ENCODE measurements at places on chromosomes 16 and 17.
A peak's percentile ranks its signal among the peaks of the same experiment; 100 is the strongest.

- no peak for DNase-seq
These were observed 66.3 kb downstream of the CCT6B start for GRCh38 chr17:34894964-34895363.

GRCh38 chr16:63037761-63038396 is 1001.6 kb upstream of the CDH8 start:
- no peak for DNase-seq

- no peak for DNase-seq
These were observed 46.4 kb downstream of the SLC47A1 start for GRCh38 chr17:19579867-19580565.

DNA sequence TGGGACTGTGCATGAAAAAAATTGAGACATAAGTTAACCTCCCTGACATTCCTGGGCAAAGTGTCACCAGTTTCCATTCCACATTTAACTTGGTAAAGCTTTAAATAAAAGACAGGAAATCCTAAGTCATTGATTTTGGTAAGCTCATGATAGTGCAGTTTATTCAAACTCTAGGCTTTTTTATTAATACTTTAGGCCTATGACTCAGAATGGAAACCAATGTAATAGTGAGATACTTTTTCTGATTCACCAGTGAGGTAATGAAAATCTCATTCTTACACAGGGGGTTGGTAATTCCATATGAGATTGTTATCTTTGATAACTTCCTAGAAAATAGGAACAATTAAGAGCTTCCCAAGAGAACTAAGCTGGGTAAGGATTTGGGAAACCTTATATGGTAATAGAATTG is 91.1 kb downstream of the NLK start:
- DNase-seq = no peak

DNA sequence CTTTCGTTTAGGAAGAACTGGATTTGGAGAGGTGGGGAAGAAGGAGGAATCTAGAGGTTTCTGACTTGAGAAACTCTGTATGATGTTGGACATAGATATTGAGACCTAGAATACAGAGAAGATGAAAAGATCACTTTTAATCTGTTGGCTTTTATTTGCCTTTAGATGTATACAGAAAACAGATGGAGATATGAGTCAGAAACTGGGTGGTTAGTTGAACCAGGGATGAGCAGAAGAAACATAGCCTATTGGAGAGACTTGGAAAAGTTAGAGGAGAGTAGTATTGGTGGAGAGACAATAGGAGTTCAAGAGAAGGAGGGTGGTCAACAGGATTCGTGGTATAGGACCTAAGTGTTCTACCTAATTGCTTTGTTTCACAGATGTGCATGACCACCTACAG is 5.1 kb downstream of the PHAF1 start:
- DNase-seq = no peak

DNA sequence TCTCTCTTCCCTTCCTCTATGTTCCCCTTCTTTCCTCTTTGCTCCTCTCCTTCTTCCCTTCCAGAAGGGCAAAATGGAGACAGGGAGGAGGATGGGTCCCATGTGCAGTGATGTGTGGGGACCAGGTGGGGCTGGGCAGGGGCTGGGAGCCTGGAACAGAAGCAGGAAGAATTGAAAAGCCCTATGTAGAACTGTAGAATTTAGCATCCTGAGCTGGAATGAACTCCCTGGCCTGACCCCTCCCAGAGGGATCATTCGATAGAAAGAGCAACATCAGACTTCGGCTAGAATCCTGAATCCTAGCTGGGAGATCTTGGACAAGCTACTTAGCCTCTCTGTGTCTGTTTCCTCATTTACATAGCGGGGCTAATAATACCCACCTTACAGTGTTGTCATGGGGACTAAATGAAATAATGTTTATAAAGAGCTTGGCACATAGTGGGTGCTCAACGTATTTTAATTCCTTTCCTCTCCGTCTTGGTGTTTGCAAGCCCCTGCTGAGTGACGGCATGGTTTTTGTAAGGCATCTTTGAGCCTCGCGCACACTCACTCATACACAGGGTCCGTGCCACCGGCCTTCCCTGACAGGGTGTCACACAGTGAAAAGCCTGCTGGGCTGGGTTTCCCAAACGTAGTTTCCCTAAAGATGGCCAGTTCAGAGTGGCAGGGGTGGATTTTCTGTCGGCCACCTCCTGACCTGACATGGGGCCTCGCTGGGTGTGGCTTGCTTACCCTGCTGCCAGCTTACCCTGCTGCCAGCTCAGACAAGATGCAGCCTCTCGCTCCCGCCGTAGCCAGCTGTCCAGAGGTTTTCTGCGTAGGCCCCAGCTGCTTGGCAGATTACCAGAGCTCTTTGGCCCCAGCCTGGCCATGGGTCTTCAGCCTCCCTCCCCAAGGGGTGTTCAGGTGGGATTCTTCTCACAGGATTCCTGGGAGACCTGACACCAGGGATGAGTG is 6.1 kb upstream of the ARHGAP23 start:
- DNase-seq = no peak

DNA sequence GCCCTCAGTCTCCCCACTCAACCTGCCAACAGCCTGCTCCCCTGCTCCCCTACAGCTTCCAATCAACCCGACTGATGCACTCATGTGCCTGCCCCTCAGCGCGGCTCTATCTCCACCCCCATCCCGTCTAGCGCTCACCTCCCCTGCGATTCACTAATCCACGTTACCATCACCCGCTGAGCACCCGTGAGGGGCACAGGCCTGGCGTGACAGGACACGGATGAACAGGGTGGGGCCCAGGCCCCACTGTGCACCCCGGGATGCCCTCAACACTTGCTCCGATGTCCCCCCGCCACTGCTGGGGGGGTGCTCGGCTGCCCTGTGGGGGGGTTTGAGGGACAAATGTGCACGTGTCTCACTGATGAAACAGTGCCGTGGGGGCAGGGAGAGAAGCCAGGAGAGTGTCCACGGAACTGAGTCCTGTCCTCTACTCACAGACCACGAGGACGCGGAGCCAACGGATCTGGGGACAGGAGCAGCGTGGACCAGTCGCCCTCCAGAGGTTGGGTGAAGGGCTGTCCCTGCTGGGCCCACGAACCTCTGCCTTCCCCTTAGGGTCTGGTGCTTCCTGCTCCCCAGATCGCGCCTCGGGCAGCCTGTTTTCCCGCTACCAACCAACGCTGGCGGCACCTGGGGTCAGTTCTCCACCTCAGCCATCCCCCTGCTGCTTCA is 66.7 kb downstream of the RPH3AL start:
- DNase-seq = no peak

DNA sequence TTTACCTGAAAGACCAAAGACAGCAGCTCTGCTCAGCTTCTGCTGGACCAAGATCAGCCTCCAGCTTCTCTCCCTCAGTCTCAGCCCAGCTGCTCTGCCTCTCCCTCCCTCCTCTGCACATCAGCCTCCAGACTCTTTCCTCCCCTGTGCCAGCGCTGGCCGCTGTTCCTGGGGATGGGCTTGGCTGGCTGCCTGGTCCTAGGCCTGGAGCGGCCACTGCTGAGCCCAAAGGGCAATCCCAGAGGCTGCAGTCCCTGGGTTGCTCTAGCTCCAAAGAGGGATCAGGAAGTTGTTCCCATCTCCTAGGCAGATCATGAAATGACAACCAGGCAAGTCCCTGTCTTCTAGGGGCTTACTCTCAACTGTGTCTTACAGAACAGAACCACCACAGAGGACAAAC is 31.3 kb downstream of the DCUN1D3 start:
- DNase-seq = peak; percentile 77

DNA sequence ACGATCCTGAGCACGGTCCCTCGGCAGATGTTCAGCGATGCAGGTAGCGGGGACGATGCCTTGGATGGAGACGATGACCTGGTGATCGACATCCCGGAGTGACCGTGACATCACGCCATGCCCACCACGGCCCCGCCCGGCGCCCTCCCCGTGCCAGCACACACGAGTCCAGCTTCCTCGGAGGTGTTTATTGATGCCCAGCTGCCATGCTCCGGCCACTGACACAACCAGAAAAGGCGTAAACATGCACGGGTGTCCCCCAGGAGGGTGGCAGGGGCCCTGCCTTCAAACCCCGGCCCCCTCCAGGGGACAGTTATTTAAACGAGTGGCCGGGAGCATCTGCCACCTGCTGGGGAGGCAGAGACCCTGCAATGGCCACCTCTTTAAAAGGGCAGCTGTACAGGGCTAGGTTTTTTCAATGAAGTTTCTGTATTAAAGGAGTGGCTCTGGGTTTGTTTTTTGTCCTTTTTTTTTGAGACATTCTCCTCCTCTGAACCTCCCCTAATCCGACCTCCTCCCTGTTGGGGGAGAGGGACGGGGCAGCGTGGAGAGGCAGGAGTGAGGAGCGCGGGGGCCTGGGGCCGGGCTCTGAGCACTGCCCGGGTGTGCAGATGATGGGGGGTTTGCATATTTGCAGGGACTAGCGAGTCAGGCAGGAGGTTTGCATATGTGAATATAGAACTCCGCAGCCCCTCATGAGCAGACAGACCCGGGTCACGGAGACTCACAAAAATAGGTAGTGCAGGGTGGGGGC is 5.3 kb downstream of the DOC2A start:
- peak; percentile 84 for DNase-seq

DNA sequence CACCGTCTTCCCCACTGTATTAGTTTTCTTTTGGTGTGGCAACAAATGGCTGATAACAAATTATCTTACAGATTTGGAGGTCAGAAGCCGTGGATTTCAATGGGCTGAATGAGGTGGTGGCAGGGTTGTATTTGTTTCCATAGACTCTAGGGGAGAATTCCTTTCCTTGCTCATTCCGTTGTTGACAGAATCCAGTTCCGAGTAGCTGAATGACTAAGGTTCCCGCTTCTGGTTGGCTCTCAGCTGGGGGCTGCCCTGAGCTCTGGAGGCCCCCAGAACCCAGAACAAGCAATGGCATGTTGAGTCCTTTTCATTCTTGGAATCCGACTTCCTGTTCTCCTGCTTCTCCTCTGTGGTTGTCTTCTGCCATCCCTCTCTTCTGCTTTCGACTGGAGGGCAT is 280.4 kb downstream of the SNX29 start:
- no peak for DNase-seq

DNA sequence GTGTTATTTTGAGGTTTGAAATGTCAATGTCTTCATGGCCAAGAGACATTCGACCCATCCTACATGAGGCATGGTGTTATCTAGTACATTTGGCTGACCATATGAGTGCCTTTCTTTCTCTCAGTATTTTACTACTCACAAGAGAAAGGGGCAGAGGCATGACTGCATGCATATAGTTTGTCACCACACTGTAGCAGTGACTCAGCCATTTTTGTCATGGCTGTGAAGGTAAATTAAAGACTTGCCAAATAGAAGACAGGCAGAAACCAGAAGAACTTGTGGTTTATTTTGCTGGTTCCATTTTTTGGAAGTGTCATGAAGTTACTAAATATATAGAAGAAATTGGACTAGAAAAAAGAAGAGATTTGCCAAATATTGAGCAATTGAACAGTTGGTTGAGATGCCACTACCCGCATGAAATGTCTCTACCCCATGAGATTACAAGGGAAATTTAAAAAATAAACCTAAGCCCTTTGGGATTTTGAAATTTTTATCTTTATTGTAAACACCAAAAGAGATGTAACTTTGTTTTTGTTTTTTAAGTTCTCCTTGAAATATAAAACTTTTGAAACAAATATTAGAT is 170.3 kb downstream of the CHD9 start:
- no peak for DNase-seq

DNA sequence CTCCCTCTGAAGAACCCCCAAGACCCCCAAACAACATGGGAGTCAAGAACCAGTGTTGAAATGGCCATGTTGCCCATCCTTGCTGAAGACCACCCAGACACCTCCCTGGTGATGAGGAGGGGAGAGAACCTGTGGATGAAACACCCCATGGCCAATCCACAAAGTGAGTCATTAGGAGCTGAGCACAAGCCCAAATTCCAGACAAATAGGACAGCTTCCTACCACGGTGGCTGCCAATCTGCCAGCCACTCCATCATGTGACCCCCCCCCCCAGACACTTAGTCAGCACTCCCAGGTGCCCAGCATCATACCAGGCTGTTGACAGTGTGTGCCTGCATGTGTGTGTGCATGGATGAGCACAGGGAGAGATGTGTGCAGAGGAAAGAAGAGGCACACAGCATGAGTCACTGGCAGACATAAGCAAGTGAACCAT is 26.4 kb upstream of the RPL38 start:
- no peak for DNase-seq

- no peak for DNase-seq
These were observed 4.8 kb downstream of the IL4R start for GRCh38 chr16:27318392-27319256.

DNA sequence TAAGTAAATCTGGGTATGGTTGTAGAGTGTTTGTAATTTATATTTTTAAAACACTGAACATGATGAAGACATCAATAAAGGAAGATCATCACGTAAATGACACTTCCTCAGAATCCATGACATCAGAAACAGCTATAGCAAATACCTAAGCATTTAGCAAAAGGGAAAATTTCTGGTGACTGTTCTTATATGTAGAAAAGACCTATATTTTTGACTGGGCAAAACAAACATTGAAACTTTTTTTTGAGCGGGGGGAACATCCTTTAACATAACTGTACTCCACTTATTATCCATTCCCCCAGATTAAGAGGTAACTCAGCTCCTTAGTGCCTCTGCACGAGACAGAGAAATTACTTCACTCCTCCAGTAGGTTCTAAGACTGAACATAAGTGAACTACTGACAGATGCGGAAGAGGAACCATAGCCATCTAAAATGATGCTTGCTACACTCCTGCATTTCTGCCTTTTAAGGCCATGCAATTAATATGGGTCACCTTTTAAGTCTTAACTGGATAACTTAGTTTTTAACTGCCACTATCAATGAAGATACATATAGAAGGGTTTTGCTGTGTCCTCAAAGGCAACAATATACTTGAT is 9.4 kb downstream of the CRYBA1 start:
- DNase-seq = no peak
